GM19239 (cell line): ENCODE measurements at places on chromosomes 4 and X.

DNA sequence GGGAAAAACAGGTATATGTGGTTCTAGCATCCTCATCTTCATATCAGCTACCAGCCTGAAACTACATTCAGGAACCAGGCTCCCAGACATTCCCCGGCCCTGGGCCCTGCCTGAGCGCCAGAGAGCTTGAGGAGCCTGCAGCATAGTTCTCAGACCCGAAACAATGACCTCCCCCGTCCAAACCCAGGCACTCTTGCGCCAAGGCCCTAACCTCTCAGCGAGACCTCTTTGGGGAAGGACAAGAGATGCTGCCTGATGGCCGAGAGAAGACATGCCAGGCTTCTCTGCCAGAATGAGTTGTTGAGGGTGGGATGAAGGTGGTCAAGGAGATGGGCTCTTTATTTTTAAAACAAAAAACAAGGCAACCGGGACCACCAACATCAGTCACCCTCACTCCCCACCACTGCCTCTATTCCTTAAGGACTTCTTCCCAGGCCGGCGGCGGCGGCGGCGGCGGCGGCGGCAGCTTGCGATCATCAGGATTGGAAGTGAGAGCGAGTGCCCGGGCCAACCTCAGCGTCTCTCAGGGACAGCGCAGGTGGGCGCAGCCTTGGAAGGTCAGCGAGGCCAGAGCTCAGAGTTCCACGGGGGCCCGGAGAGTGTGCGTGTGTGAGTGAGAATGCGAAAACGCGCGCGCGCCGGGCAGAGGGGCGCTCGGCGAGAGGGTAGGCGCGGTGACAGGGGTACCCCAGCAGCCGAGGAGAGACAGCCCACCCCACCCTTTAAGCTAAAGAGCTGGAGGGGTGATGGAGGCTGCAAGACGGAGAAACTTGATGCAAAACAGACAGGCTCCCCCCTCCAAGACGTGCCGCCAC, 601 bp downstream of the INPP4B start:
- no peak for DNase-seq

GRCh38 chr4:25235401-25235800, 1.6 kb downstream of the PI4K2B start:
- DNase-seq = no peak

DNA sequence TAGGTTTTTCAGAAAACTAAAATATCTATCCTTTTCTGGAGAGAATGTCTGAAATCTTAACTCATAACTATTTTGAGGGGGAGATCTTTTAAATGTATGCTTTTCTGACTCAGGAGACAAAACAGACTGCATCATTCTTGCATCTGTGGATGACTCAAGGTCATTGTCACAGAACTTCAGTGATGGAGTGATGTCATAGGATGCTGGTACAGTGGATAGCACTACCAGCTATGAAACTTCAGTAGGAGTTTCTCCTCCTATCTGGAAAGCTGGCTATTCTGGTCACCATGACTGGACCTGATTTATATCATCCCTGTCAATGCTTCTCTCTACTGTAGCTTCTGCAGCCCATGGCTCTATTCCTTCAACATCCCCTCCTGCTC, 50.3 kb downstream of the PARM1 start:
- DNase-seq = no peak

DNA sequence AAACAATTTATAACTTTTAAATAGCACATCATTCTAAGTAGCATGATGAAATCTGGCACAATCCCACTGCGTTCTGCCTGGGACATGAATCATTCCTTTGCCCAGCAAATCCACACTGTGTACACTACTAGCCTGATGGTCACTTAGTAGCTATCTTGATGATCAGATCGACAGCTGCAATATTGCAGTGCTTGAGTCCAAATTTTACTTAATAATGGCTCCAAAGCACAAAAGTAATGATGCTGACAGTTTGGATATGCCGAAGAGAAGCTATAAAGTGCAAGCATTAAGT, 86.6 kb upstream of the NPNT start:
- DNase-seq = no peak

- DNase-seq = peak; percentile 65
Measured at GRCh38 chr4:77240469-77241066, 83.6 kb downstream of the CCNG2 start.

DNA sequence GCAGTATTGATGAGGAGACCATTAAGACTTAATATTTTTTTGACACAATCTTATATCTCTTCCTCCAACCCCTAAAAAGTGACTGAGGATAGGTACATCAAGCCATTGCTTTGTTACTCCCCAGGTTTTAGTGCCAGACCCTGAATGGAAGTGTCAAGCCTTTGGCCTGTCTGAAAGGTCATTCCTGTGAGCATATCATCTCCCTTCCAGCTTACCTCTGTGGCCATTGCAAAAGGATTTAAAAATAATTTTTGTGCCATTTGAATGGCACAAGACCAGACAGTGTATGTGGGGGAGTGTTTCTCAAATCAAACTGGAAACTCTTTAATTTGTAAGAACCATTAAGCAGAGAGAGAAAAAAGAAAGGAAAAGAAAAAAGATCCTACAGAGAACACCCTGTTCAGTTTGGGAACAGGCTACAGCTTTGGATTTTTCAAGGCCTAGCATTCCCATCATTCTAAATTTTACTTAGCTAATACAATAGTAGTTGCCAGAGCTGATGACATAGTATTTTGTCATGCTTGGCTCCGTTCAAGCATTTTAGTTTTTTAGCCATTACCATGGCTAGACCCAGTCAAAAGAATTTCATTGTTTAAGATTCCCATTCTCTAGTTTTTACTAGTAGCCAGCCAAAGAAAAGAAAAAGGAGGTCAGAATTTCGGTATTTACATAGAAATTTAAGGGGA, 49.6 kb downstream of the HPF1 start:
- no peak for DNase-seq

DNA sequence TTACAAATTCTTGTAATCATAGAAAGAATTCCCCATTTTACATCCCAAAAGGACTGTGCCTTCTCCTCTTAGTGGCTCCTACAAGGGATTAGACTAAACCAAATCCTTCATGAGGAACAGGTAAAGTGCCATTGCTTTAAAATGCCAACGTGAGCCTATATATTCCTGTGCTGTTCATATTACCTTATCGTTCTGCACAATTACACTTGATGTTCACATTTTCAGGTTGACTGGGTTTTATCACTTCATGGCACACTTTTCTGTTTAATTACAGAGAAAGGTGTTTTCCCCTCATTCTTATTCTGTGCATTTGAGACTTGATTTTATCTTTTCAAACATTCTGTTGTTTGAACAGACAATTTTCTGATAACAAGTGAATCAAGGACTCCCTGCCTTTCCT, 645.6 kb upstream of the FTHL17 start:
- no peak for DNase-seq

DNA sequence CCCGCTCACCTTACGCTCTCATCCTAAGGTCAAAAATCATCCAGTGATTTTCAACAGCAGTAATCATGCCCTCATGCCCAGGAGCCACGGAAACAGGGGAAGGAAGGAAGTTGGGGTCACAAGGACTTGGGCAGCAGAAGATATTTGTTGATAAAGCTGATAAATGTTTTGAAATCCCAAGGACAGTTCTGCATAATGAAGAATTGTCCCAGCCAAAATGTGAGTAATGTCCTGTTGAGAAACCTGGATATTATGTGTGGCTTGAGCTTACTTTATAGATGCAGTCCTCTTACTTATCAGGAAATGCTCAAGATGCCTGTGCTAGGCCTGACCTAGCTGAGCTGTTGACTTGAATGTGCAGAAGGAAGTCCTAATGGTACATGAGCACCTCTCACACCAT, 263.0 kb upstream of the ZFP42 start:
- no peak for DNase-seq

DNA sequence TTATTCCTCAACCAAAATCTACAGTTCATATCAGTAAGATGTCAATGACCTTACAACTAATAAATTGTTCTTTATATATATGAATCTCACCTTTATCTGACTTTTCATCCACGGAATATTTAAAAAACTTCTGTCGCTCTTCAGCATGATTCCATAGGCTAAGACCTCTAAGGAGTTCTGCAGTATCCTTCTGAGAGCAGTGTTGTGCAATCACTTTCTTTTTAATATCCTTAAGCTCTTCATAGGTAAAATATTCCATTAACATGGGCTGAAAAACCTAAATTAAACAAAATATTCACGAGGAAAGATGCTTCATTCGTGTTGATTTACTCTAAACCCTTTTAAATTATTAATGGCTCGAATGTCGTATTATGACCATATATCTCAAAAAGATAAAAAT, 16.7 kb downstream of the FBXL5 start:
- DNase-seq = no peak

GRCh38 chr4:43348591-43348990, 456.1 kb downstream of the GRXCR1 start:
- no peak for DNase-seq
